ENCODE measurements at places on chromosomes 2 and 18. TPM values are rescaled to one million over a fixed set of nuclear protein-coding genes. Genes with fewer than 3 reads are reported as not detected.

FARSB gene
- 49.7 TPM for total RNA-seq

DOK6 gene
- not detected for total RNA-seq

HOXD3 gene
- total RNA-seq = 0.20 TPM

DLGAP1 gene
- 0.01 TPM for total RNA-seq

SLC5A7 gene
- not detected for total RNA-seq

SERPINB3 gene
- total RNA-seq = 0.12 TPM

C2orf81 gene
- 4.0 TPM for total RNA-seq

AGXT gene
- not detected for total RNA-seq

PPP1R1C gene
- 2.2 TPM for total RNA-seq

TMEM37 gene
- total RNA-seq = 1.8 TPM

ALLC gene
- 0.06 TPM for total RNA-seq

SPDYA gene
- total RNA-seq = 0.32 TPM

TM4SF20 gene
- 6.6 TPM for total RNA-seq

GCG gene
- not detected for total RNA-seq

KCNG2 gene
- not detected for total RNA-seq

DSG1 gene
- total RNA-seq = not detected

DYSF gene
- total RNA-seq = 0.50 TPM

MOGAT1 gene
- total RNA-seq = not detected

SIGLEC15 gene
- total RNA-seq = 0.09 TPM

REG3A gene
- not detected for total RNA-seq

VPS4B gene
- total RNA-seq = 20.5 TPM

GTF2A1L gene
- not detected for total RNA-seq

MC5R gene
- not detected for total RNA-seq

STARD6 gene
- total RNA-seq = not detected

HOXD1 gene
- total RNA-seq = 0.16 TPM

DNPEP gene
- total RNA-seq = 47.8 TPM

TXNDC9 gene
- 55.6 TPM for total RNA-seq

ZSWIM2 gene
- total RNA-seq = not detected

YPEL5 gene
- total RNA-seq = 52.1 TPM

EFHD1 gene
- 1.9 TPM for total RNA-seq

BOLL gene
- total RNA-seq = not detected

REEP1 gene
- 0.67 TPM for total RNA-seq

TBR1 gene
- 0.05 TPM for total RNA-seq

ABCA12 gene
- 0.15 TPM for total RNA-seq

HAAO gene
- not detected for total RNA-seq

ANKRD62 gene
- not detected for total RNA-seq

ALPG gene
- total RNA-seq = 0.15 TPM

DPY30 gene
- 112 TPM for total RNA-seq

NPC1 gene
- 80.5 TPM for total RNA-seq

CHRNG gene
- not detected for total RNA-seq

ECEL1 gene
- 0.15 TPM for total RNA-seq

SERPINB4 gene
- 0.14 TPM for total RNA-seq

IL36A gene
- not detected for total RNA-seq

KIF5C gene
- total RNA-seq = 0.43 TPM

Data from A549 treated with CORT108297 at 1 μM for 4 hours (cell line).